T47D (cell line): ENCODE measurements at places on chromosomes 3 and 15.
A peak's percentile ranks its signal among the peaks of the same experiment; 100 is the strongest.

DNA sequence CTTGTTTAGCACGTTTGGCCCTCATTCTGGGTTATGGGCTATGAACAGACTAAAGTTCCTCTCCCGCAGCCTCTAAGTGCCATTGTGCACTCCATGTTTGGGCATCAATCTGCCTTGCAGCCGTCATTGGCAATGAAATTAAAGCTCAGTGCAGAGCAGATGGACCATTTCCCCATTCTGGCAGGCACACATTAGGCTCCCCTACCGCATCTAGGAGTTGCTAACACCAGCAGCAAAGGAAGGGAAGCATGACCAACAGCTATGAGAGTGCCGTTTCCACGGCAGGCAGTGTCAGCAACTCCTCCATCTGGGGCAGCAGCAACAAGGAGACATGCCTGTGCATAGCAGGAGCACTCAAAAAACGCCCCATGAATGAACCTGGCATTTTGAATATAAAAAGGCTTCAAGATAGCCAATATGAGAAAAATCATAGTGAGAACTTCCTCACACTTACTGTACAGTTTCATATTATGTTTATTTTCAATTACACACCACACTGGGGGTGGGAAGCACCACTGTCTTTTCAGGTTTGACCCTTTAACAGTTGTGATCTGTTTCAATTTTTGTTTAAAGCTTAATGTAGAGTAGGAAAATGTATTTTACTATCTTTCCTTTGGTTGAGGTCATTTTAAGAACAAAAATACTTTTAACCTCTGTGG lies 218.7 kb downstream of the KCNMB2 start:
- no peak for DNase-seq

DNA sequence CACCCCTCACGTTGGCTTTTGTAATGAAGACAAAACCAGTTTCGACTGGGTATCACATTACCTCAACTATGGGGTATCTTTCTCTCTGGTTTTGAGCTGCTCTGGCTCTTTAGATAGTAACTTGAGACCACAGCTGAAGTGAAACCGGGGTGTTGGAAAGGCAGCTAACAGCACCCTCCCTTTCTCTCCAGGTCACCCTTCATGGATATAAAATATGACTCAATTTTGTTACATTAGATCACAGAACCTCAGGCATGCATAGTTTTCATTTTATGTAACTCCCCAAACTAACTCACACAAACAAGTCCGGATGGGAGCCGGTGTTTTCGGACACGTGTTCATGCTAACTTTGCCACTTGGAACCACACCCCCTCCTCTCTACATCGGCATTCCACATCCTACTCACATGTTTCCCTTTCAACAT lies 90.7 kb downstream of the NR2F2 start:
- no peak for DNase-seq

DNA sequence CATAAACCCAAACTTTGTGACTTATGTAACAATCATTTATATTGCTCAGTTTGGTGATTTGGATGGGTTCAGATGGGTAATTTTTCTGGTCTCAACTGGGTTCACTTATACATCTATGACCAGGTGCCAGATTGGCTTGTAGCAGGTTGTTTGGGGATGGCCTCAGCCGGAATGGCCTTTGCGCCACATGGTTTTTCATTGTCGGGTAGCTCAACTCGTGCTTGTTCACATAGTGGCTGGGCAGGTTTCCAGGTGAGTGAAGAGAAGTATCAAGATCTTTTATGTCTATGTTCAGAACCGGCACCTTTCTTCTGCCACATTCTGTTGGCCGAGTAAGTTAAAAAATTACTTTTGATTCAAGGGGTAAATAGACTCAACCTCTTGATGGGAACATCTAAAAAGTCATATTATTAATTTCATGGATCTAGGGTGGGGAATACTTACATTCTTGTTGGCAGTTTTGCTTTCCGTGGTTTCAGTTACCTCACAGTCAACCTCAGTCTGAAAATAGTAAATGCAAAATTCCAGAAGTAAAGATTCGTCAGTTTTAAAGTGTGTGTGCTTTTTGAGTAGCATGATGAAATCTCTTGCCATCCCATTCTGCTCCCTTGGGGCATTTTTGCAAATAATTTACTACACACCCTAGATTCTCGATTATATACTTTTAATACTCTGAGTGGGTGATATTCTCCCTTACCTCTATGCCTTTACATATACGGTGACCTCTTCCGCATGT lies 745.7 kb upstream of the CCDC54 start:
- DNase-seq: no peak

- peak; percentile 29 for DNase-seq
These were observed 17.9 kb downstream of the DZIP1L start for GRCh38 chr3:138097192-138098172.

- DNase-seq: no peak
These were observed 7.0 kb upstream of the HHATL start for GRCh38 chr3:42709621-42710020.

DNA sequence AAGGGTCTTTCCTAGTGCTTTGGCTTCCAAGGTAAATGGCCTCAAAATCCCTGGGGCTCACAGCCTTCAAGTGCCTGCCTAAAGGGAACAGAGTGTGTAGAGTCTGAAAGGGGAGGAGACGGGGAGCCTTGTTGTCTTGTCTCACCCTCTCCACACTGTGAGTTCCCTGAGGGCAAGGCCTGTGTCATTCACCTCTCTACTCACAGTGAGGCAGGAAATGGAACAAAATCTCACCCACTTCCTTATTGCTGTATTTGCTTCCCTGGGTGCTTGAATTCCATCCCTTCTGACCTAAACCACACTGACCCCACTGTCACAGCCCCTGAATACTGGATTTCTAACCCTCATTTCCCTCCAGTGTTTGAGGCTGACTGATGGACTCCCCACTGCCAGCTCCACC lies 197.5 kb downstream of the EPHB1 start:
- DNase-seq: no peak

- no peak for DNase-seq
These were observed 30.2 kb downstream of the HEG1 start for GRCh38 chr3:125025642-125026041.

- no peak for DNase-seq
These were observed 57.2 kb upstream of the UBE2E1 start for GRCh38 chr3:23748398-23749110.

DNA sequence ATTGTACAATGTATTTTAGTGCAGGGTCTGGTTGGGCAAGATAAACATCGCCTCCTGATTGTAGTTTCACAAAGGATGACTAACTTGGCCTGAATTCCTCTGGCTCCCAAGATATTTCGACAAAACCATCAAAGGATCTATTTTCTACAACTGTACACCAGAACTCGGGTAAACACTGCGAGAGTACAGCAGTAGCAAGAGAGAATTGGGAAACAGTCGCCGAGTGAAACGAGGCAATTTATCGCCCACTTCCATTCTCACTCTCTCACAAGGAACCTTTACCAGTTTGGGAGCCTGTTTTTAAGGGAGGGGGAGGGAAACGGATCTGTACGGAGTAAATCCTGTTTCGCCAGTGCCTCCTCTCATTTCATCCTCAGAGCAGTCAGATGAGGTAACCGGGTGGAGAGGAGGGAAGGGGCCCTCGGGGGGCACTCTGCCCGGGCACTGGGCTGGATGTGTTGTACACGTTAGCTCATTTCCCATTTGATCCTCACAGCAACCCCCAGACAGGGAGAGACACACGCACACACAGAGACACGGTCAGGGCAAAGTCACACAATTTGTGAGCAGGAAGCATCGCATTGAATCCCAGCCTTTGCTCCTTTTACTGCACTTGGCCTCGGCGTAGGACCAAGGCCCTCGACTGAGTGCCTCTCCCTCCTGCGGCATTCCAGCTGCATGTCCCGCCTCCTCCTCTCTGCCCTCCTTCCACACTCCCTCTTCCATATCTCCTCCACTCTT lies 120.1 kb downstream of the LIPC start:
- DNase-seq: no peak

DNA sequence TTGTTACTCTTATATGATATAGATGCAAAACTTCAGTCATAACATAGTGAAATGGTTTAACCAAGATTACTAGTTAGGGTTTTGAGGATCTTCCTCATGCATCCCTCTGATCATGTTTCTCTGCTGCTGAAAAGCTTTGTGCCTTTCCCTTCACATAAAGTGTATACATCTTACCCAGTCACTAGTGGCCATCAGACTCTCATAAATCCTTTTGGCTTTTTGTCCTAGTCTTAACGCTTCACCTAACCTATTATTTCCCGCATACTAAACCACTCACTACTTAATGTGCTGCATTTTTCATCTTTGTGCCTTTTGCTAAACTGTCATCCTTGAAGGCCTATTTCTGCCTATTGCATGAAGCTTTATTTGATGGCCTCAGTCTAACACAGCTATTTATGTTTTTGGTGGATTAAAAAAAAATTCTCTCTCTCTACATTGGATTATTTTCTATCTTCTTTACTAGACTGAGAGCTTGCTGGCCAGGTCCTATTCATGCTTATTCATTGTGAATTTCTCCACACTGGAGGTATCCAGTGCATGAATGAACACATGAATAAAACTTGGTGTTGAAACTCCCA lies 717.6 kb upstream of the GOLIM4 start:
- no peak for DNase-seq

GRCh38 chr3:33439546-33440327 lies 468 bp downstream of the UBP1 start:
- DNase-seq: peak; percentile 47

GRCh38 chr15:58474741-58475323 lies 43.0 kb downstream of the LIPC start:
- no peak for DNase-seq

GRCh38 chr15:89652666-89653065 lies 2.6 kb downstream of the KIF7 start:
- DNase-seq: no peak

- no peak for DNase-seq
These were observed 760.6 kb downstream of the EDEM1 start for GRCh38 chr3:5948084-5948483.

GRCh38 chr3:181086011-181086410 lies 96.5 kb upstream of the DNAJC19 start:
- no peak for DNase-seq
